NK-92 treated with Interleukin-12 subunit alpha and Interleukin-12 subunit beta, amount 100 ng/mL, for 24 hours (cell line): ENCODE measurements at places on chromosomes 5 and 9.

DNA sequence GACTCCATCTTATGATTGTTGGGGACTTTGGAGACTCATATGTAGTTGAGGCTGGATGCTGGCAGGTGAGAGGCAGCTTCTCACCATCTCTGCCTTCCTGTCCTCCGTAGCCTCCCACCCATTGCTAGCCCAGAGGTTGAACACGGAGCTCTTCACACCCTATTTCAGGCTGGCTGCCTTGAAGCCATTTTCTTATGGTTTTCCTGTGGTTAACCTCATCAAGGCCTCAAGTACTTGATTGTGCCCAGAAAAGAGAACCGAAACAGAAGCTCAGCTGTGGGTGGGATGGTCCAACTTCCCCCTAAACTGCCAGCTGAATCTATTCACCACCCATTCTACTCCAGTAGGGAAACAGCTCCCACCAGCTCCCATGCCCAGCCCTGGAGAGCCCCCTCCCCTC lies 102.9 kb downstream of the LIFR start:
- DNase-seq = peak; percentile 57

DNA sequence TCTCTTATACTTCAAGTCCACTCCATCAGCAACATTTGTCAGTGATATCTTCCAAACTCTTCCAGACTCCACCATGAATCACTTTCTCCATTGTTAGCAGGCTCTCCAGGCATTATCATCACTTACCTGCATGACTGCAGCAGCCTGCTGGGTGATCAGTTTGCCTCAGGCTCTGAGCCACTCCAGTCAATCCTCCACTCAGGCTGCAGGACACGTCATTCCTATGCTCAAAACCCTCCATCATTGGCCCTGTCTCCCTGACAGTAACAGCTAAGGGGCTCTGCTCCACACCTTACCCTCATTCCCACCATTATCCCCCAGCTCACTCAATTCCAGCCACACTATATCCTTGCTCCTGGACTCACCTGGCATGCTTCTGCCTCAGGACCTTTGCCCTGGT lies 10.7 kb downstream of the DIRAS2 start:
- no peak for DNase-seq

- no peak for DNase-seq
These were observed 131.2 kb upstream of the LPCAT1 start for GRCh38 chr5:1654786-1655495.

DNA sequence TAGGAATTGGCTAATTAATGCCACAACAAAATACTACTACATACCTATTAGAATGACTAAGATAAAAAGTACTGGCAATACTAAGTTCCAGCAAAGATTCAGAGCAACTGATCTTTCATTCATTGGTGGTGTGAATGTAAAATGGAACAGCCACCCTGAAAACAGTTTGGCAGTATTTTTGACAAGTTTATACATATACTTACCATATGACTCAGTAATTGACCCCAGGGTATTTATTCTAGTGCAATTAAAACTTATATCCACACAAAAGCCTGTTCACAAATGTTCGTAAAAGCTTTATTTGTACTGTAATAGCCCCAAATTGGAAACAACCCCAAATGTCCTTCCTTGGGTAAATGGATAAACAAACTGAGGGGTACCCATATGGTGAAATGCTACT lies 270.8 kb upstream of the ACTBL2 start:
- DNase-seq = no peak

GRCh38 chr5:152488869-152489268 lies 83.8 kb upstream of the NMUR2 start:
- no peak for DNase-seq

DNA sequence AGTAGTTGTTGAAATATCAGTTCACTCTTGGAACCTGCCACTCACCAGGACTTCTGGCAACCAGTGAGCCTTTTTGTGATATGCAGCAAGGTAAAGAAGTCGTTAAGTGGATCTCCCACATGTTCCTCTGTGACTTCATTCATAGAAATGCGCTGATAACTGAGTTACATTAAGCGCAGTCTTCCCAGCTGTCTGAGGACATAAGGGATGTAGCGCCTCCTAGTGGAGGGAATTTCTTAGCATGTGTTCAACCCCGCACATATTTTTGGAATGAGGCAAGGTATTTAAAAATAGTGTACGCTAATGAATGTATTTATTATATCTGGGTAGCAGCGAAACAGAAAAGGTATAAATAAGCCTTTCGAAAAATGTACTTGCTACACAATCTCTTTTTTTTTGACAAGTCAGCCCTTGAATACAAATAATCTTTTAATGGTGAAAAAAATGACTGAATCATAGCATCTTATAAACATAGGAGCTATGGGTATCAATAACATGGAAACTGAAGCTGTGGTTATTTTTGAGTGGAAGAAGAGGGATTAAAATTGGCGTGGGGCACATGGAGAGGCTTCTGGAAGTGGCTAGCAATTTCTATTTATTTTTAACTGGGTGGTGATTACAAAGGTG lies 38.0 kb downstream of the PALM2AKAP2 start:
- DNase-seq = peak; percentile 9

- DNase-seq = no peak
These were observed 3.8 kb downstream of the NR2F1-AS1 start for GRCh38 chr5:93576994-93577853.

GRCh38 chr5:11560915-11561697 lies 343.1 kb downstream of the CTNND2 start:
- DNase-seq = no peak

DNA sequence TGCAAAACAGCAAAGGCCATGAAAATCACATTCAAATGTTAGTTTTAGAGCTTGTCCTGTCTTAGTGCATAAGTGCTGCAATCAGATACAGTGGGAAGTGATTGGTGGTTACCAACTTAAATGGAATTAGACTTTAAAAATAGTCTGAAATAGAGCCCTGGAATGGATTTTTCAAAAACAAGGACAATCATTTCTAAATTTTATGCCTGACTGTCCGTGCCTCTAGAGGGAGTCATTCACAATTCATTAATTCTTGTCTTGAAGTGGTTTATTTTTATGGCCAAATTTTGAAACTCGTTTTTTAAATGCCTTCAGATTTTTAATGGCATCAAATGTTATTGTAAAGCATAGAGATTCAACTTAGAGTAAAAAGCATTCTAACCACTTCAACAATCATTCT lies 561.8 kb upstream of the DAB2 start:
- DNase-seq = no peak

- no peak for DNase-seq
These were observed 110.7 kb downstream of the TLE1 start for GRCh38 chr9:81578606-81579005.

- no peak for DNase-seq
These were observed 26.5 kb downstream of the C9orf85 start for GRCh38 chr9:71937898-71938297.

DNA sequence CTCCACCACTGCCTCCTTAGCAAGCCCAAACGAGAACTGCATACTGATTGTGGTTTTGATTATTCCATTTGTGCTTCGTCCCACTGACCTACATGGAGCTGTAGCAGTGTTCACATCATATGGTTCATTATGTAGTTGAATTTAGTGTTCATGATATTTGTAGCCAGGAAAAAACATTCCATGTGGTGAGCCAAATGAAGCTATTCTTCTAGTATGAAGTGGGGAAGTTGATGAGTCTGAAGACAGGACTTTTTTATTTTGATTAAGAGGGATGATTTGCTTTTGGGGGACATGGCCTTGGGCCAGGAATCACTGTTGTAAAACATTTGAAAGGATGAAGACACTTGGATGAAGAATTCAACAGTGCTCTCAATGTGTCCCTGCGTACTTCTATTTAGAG lies 192.9 kb upstream of the SLC27A6 start:
- DNase-seq = no peak

GRCh38 chr5:372996-373709 lies 51.6 kb downstream of the AHRR start:
- DNase-seq = no peak

DNA sequence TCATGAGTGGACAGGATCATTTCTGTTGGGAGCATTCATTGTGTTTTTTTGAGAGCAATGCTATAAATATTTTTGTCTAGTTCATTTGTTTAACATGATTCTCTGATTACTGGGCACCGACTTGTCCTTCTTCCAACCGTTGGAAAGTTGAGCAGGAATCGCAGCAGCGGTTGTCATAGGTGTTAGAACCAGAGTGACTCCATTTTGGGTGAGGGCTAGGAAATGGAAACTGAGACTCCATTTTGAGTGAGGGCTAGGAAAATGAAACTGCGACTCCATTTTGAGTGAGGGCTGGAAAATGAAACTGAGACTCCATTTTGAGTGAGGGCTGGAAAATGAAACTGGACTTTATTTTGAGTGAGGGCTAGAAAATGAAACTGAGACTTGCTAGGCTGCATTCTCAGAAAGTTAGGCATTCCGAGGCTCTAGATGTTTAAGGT lies 100.6 kb downstream of the ICE1 start:
- no peak for DNase-seq

DNA sequence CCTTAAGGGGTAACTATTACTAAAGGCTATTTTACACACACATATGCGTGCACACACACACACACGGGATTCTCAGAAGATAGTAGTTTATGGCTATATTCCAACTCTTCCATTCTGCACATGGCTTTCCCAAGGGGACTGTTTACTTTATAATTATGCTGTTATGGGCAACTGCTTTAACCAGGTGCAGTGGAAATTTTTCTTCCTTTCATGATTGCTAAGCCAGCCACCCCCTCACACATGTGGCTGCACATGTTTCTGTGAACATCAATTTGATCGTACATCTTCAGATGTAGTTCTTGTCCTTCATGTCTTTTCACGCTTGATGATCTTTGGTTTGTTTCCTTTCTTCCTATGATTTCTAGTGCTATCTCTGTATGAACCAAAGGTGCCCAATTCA lies 37.0 kb downstream of the MRPS30 start:
- DNase-seq = no peak

DNA sequence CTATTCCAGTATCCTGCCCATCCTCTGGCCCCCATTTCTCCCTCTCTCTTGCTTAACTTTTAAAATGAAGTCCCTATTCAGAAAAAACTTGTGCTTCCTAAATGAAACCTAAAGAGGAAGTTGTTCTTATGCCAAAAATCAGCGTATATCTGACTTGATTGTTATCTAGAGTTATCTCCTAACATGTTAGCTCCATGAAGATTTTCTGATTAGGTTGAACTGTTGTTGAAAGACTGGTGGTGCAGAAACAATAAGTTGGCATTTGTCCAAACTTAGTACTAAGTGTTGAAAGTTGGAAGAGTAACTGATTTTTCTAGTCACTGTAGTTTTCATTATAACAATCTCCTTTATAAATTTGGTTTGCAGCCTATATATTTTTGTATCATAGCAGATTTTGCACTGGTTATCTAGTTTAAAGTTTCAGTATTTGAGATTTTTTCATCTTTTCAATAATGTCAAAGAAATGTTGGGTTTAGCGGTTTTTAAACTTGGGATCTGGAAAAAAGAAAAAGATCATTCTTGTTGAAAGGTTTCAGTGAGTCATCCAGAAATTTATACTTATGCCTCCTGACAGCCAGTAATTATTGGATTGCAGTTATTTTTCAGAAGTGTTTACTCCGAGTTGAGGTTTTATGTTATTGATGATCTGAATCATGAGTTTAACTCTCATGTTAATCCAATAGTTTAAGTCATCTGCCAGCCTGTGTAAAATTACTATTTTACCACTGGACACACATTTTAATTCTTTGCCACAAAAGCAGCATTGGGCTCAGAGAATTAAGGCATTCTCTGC lies 60.6 kb downstream of the PAM start:
- no peak for DNase-seq

DNA sequence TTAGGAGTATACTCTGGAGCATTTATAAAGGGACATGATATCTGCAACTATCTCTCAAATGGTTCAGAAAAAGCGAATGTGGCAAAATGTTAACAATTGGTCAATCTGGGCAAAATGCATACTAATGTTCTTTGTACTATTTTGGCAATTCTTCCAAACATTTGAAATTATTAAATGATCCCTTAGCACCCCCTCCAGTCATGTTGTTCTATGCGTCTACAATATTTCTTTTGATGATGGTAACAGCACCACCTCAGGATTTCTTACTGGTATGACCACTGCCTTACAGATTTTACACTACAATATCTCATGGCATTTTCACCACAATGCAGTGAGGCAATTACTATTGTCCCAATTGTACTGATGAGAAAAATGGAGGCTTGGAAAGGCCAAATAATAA lies 52.9 kb upstream of the TRIO start:
- no peak for DNase-seq

GRCh38 chr5:148383564-148384379 lies at the start of gene FBXO38:
Gene FBXO38 (plus strand): TSS chr5:148383958. CDS start chr5:148394777, 10,819 bp downstream.
- peak; percentile 91 for DNase-seq

- DNase-seq = no peak
These were observed 115.3 kb upstream of the FSTL4 start for GRCh38 chr5:133727636-133728035.

DNA sequence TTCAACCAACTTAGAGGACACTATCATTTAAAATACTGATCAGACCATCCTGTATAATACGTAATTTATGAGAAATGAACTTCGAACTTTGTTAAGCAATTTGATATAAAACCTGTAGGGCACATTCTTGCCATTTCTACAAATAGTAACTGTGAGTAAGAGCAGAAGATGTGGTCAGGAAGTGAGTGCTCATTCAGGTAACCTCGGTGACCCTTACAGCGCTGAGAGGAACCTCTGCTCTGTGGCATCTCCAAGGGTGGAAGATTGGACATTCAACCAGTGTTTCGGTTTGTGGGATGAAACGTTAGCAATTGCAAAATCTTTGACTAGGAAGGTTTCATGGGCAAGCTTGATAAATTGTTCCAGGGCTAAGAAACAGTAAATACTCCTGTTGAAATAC lies 194.8 kb upstream of the IRX2 start:
- DNase-seq = no peak

DNA sequence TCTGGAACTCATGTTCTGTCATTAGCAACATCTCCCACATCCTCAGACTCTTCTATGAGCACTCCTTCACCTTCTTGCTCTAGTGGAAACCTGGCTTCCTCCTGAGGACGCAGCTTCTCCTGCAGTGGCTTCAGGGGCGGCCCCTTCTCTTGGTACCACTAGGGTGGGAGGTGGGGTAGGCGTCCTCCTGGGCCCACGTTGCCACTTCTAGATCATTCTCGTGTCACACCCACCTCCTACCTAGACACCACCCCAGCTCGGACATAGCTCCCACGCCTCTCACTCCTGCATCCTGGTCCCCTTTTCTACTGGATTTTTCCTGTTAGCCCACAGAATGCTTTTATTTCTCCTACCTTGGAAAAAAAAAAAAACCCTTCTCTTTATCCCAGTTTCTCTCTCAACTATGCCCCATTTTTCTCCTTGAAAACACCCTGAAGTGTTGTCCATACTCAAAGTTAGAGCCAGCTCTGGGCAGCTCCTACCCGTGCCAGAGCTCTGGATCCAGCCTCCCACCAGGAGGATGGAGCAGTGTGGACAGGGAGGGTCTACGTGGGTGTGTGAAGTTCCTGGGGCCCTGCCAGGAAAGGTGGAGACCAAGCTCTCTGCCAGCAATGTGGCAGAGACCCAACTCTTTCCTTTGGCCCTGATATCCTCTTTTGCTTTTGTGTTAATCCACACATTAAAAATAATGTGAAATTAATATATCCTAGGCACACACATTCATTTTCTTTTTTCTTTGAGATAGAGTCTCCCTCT lies 179.2 kb downstream of the HSPA4 start:
- DNase-seq = no peak
